ENCODE measurements at places on chromosomes 6 and 20.

DNA sequence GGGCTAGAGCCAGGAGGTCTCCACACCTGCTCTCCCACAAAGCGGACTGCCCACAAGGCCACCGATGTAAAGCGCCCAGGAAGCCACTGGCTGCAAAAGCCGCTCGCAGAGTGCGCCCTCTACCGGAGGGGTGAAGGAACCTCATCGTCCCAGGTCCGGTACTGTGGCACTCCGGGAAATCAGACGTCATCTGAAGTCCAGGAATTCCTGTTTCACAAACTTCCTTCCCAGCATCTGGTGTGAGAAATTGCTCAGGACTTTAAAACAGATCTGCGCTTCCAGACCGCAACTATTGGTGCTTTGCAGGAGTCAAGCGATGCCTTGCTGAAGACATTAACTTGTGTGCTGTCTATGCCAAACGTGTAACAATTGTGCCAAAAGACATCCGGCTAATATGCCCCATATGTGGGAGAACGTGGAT, 115.1 kb upstream of the ARID1B start:
- peak; percentile 67 for DNase-seq

DNA sequence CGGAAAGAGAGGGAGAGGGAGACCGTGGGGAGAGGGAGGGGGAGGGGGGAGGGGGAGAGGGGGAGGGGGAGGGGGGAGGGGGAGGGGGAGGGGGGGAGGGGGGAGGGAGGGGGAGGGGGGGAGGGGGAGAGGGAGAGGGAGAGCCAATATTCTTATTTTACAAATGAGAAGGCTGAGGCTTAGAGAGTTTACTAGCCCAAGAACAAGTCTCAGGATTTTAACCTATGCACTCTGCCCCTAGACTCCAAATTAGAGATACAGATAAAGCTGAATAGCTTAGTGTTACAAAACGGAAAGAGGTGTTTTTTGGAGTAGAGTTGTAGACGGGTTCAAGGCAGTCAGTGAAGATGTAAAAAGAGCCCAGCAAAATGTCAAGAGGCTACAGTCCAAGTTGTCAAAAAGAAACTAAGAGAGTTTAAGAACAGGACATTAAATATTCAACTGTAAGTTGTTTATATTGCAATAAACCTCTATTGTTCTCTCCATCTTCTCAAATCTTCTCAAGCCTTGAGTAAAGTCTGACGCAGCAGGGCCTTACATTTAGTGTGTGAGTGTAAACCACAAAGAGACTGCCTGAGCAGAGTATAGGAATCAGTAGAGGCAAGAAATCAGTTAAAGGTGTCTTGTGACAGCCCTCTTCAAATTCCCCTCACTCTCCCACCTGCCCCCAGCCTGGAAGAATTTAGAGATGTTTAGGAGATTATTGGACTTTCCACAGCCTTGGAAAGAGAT, 34.9 kb upstream of the AKIRIN2 start:
- DNase-seq = no peak

DNA sequence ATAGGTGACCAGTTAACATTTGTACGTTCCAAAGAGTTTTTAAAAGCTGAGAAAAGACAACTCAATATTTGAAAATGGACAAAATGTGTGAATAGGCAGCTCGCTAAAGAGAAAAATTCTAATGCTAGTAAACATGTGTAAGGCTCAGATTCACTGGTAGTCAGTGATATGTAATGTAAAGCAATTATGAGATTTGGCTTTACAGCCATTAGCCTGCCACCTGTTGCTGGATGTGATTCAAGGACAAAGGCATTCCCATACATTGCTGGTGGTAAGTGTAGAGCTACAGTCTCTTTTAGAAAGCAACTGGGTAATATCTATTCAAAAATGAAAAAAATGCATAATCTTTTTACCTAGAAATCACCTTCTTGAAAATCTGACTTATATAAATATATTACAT, 114.3 kb downstream of the COL19A1 start:
- DNase-seq = no peak

DNA sequence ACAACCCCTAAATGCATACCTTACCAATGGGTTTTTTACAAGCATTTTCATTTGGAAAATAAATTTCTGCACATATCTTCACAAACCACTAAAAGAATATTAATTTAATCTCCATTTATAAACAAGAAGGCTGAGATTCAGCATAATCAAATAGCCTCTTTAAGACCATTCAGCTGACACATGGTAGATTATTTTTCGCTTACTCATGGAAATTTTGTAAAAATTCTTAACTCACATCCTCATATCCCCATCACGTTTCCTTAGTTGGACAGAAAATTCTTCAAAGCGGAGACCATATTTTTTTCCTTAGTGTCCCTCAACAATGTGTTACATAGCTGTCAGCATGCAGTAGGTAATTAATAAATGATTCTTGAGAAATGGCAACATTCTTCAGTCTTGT, 439.6 kb upstream of the PTCHD4 start:
- no peak for DNase-seq

DNA sequence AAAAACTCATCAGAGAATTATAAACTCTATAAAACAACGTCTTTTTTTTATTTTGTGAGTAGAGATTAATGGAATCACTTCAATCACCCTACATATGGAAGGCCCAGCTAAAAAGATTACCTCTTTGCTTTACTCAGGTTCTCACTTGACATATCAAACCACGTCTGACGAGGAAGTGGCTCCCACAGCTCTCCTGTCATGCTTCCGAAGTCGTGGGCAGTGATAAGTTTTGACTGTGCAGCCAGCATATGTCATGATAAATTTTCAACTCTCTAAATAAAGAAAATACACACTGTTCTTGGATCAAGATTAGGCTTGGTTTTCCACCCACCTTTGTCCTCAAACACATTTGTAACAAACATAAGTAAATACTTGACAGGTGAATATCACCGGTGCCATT, 279.5 kb upstream of the RNF217 start:
- DNase-seq = no peak

GRCh38 chr20:60395991-60396390, 437.8 kb downstream of the CDH26 start:
- DNase-seq = no peak

GRCh38 chr6:11908436-11909105, 103.5 kb upstream of the HIVEP1 start:
- no peak for DNase-seq

GRCh38 chr6:8821981-8822381, 386.6 kb upstream of the SLC35B3 start:
- no peak for DNase-seq

GRCh38 chr6:163916315-163917081, 502.0 kb downstream of the QKI start:
- DNase-seq = no peak

GRCh38 chr6:157785636-157786035, 37.4 kb upstream of the SNX9 start:
- DNase-seq = no peak
